ENCODE measurements at places on chromosomes 4 and X.

GRCh38 chr4:162497564-162498167 lies 333.9 kb upstream of the FSTL5 start:
- DNase-seq: peak; percentile 44

GRCh38 chrX:42752730-42753129 lies 25.2 kb downstream of the PPP1R2C start:
- DNase-seq: no peak

GRCh38 chr4:140152013-140152703 lies 1.8 kb downstream of the MAML3 start:
- no peak for DNase-seq

DNA sequence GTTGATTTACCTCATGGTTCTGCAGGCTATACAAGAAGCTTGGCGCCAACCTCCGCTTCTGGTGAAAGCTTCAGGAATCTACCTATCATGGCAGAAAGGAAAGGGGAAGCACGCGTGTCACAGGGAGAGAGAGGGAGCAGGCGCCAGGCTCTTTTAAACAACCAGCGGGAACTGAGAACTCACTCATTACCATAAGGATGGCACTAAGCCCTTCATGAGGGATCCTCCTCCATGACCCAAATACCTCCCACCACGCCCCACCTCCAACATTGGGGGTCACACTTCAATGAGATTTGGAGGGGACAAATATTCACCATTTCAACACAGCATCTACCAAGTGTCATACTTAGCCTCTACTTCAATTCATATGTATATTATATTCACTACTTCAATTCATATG lies 18.8 kb upstream of the TBC1D8B start:
- DNase-seq: no peak

Measured in ACHN (cell line).